ENCODE measurements at places on chromosomes 5 and 9.

GRCh38 chr5:94473936-94474335 is 144.5 kb downstream of the KIAA0825 start:
- no peak overlapping the region for H3K4me3 ChIP-seq
- H3K27ac ChIP-seq, result no peak overlapping the region
- no peaks in the 10 kb centered on the region for H3K4me1 ChIP-seq
- peaks cover 19% of the 10 kb centered on the region for H3K36me3 ChIP-seq

DNA sequence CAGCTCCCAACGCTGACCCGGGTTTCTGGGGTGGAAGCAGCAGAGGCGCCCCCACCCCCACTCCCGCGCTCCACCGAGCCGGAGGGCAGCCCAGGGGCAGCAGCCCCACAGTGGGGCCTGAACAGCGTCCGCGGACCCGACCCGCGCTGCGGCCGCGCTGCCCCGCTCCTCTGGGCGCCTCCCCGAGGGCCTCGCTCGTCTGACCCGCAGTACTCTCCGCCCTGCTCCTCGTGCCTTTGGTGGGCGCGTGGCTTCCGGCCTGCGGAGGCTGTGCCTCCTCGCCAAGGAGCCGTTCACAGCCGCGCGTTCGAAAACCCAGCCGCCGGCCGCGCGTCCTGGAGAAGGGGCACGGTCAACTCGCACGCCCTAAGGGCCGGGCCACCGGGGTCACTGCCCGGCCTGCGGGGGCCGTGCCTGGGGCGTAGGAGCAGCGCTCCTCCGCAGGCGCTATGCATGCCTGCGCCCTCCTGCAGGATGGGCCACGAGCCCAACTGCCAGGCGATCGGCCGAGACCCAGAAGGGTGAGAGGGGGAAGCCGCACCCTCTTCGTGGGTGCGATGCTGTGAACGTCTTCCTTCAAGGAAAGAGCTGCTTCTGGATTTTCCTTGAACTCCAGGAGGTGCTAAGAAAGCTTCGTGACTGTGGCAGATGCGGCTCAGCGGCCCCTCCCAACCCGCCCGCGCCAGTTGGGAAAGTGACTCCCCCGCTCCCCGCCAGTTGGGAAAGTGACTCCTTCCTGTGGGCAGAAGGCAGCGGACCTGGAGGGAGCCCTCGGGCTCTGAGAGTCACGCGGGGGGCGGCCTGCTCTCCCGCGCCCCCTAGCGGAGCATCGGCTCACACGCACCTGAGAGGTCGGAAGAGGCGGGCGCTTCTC is 82.7 kb downstream of the HSD17B3 start:
- peak overlapping the region; percentile 66 for H3K4me3 ChIP-seq
- H3K36me3 ChIP-seq, result no peaks in the 10 kb centered on the region
- no peak overlapping the region for H3K27ac ChIP-seq
- peaks cover 9% of the 10 kb centered on the region for H3K27me3 ChIP-seq
- DNase-seq, result peak; percentile 46

- H3K4me3 ChIP-seq, result no peak overlapping the region
- H3K36me3 ChIP-seq, result no peaks in the 10 kb centered on the region
- H3K4me1 ChIP-seq, result no peaks in the 10 kb centered on the region
- peaks cover 4% of the 10 kb centered on the region for H3K27me3 ChIP-seq
- H3K27ac ChIP-seq, result no peak overlapping the region
- DNase-seq, result no peak
Measured at GRCh38 chr5:118616281-118616680, 372.1 kb downstream of the DTWD2 start.

GRCh38 chr9:88418715-88419540 is 30.7 kb downstream of the SPIN1 start:
- H3K27ac ChIP-seq, result peak overlapping the region; percentile 23
- H3K27me3 ChIP-seq, result peaks cover 2% of the 10 kb centered on the region
- peaks cover 49% of the 10 kb centered on the region for H3K4me1 ChIP-seq
- DNase-seq, result no peak

DNA sequence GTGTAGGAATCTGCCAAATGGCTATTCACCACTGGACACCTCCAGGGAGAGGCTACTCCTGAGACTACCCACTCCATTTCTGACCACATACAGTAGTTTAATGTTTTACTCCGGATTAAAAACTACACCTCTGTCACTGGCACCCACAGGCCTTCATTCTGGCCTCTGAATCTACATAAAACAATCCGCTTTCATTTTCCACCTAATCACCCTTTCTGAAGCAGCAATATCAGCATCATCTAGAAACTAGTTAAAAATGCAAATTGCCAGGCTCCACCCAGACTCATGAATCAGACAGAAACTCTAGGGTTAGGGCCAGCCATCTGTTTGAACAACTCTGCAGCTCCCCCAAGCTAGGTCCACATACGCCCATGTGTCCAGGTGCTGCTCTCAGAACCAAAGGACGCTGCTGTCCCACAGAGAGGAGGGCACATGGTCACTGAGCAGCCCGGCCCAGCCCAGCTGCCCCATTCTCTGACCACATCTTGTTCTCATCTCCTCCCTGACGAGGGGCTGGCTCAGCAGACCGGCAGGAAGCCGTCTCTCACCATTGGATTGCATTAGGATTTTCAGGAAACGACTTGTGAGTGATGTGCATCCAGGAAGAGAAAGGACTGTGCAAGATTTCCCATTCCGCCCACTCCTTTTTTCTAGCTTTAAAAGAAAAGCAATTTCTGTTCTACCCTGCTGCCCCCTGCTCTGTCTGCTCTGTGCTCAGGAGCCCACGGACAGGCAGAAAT is 34.7 kb downstream of the ADAM19 start:
- H3K36me3 ChIP-seq, result no peaks in the 10 kb centered on the region
- H3K27ac ChIP-seq, result no peak overlapping the region
- peaks cover 4% of the 10 kb centered on the region for H3K27me3 ChIP-seq
- H3K4me1 ChIP-seq, result no peaks in the 10 kb centered on the region
